ENCODE measurements at places on chromosomes 3 and 15. TPM values are rescaled to one million over a fixed set of nuclear protein-coding genes. Genes with fewer than 3 reads are reported as not detected.

MORC1 gene
- total RNA-seq = not detected

- no peaks in the 10 kb centered on the region for H3K4me1 ChIP-seq
- no peaks in the 10 kb centered on the region for H3K27me3 ChIP-seq
- no peak for DNase-seq
- no peak overlapping the region for H3K4me3 ChIP-seq
Measured at GRCh38 chr3:65433480-65433879, 605.2 kb downstream of the MAGI1 start.

DNA sequence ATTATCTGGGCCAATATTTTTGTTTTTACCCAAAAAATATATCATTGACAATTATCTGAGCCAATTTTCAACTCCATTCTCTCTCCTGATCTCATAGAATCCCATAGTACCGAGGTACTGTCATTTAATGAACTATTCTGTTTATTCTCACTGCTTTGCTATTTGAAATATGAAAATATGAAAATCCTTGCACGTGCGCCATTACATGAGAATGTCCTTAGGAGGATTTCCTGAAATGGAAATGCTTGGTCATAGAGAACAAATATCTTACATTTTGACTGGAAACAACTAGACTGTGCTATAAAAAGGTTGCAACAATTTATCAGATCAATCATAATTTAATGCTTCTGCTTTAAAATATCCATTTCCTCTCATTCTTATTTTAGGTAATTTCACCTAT, 18.3 kb downstream of the FRMD4B start:
- H3K4me3 ChIP-seq = no peak overlapping the region
- H3K27ac ChIP-seq = no peak overlapping the region
- H3K27me3 ChIP-seq = peaks cover 11% of the 10 kb centered on the region
- H3K4me1 ChIP-seq = peaks cover 16% of the 10 kb centered on the region
- no peak for DNase-seq

DNA sequence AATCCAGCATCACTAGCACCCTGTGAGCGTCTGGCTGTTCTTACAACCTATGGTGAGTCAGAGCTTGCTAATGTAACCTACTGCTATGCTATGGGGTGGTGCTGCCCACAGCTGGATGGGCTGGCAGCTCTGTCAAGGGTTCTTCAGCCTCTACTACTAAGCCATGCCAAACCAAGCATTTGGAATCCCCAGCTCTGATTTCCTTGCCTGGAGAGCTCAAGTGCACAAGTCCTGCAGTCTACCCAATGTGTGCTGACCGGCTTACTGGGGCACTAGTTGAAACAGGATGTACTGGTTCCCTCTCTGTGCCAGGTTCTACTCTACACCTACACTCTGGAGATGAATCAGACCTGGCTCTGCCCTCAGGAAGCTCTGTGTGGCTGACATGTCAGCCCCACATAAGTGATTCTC, 4.2 kb downstream of the TEX264 start:
- H3K4me3 ChIP-seq = peak overlapping the region; percentile 25
- no peaks in the 10 kb centered on the region for H3K27me3 ChIP-seq
- H3K36me3 ChIP-seq = peaks cover 20% of the 10 kb centered on the region
- DNase-seq = peak; percentile 56
- peak overlapping the region; percentile 68 for H3K27ac ChIP-seq

SOX14 gene
- not detected for total RNA-seq

GRCh38 chr15:41780266-41780665, 6.0 kb downstream of the MAPKBP1 start:
- H3K27me3 ChIP-seq = no peaks in the 10 kb centered on the region
- H3K27ac ChIP-seq = no peak overlapping the region
- no peak for DNase-seq
- H3K36me3 ChIP-seq = peaks cover 9% of the 10 kb centered on the region
- H3K4me3 ChIP-seq = no peak overlapping the region

DNA sequence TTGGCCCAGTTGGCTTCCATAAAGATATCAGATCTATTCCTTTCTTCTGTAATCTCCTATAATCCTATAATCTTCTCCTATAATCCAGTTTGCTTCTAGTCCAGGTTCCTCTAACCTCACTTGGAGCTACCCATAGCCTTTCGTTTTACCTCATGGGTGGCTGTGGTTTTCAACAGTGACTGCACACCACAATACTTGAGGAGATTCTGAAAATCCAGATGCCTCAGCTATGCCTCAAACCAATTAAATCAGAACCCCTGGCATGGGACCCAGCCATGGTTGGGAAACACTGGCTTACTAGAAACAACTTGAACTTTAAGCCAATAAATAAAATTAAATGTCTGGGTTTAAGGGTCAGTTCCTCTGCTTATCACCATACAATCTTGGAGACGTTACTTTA, 86.1 kb upstream of the NTRK3 start:
- no peak overlapping the region for H3K27ac ChIP-seq
- no peak overlapping the region for H3K4me3 ChIP-seq
- no peaks in the 10 kb centered on the region for H3K4me1 ChIP-seq
- no peak for DNase-seq
- H3K36me3 ChIP-seq = no peaks in the 10 kb centered on the region

DNA sequence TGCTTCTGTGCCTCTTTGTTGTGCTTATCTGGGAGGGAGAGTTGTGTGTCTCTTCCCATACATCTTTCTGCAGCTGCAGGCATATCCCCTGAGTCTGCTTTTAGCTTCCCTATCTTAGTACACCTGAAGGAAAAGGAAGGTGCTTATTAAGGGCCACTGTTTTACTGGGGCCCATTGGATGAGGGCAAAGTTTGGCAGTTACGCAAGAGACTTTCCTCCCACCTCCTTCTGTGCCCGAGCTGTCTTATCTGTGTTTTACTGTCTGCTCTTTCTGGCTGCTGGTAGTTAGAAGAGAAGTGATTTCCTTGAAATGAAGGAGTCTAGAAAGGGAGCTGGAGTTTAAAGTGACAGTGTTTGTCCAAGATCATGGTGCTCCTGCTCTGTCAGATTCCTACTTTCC, 66.5 kb downstream of the GABRG3 start:
- H3K27ac ChIP-seq = no peak overlapping the region
- H3K36me3 ChIP-seq = no peaks in the 10 kb centered on the region
- H3K4me3 ChIP-seq = no peak overlapping the region
- H3K4me1 ChIP-seq = no peaks in the 10 kb centered on the region

- H3K4me1 ChIP-seq = peaks cover 2% of the 10 kb centered on the region
- H3K36me3 ChIP-seq = peaks cover 7% of the 10 kb centered on the region
- peaks cover 39% of the 10 kb centered on the region for H3K27me3 ChIP-seq
- DNase-seq = no peak
Measured at GRCh38 chr3:129046037-129046731, 14.4 kb upstream of the GP9 start.

DNA sequence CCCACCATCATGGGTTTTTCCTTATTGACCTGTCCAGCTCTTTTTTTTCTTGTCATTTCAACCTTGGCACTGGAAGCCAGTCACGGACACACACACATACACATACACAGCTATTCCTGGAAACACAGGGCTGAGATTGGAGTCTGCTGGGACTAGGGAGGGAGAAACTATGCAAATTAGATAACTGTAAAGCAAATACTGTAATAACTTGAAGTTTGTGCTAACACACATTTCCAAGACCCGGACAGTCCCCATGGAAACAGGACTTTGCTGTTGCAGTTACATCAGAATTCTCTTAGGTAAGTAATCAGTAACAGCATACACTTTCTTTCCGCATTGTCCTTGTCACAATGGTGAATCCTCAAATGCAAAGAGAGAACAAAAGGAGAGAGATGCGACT, 304.4 kb downstream of the KBTBD8 start:
- H3K4me1 ChIP-seq = no peaks in the 10 kb centered on the region
- H3K27ac ChIP-seq = no peak overlapping the region
- H3K36me3 ChIP-seq = no peaks in the 10 kb centered on the region
- H3K27me3 ChIP-seq = peaks cover 5% of the 10 kb centered on the region
- H3K4me3 ChIP-seq = no peak overlapping the region

ISLR2 gene
- 0.20 TPM for total RNA-seq

DNA sequence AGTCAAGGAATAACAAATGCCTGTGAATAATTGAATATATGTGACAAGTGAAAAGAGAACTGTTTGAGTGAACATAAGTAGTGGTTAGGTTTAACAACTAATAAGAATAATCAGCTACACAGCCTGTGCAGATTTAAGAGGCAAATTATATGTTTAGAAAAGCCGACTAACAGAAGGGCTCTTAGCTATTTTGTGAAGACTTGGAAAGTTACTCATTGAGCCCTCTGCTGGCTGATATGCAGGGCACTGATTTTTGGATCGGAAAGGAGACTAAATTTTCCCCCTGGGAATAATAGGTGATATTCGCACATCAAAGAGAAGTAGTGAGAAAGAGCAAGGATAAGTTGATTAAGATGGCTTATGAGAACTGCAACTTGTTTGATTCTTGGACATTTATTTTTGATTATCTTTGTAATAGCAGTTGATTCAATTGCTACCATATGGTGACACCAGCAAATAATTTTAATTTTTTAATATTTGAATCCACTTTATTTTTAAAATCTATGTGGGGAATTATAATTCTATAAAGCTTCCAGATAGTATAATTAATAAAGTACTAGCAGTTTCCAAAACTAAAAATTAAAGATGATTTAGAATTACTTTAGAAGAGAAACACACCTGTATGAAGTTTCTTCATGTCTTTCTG, 156.2 kb downstream of the NLGN1 start:
- no peaks in the 10 kb centered on the region for H3K36me3 ChIP-seq
- no peak for DNase-seq
- H3K27ac ChIP-seq = no peak overlapping the region
- no peaks in the 10 kb centered on the region for H3K4me1 ChIP-seq
- H3K27me3 ChIP-seq = no peaks in the 10 kb centered on the region

- H3K27me3 ChIP-seq = no peaks in the 10 kb centered on the region
- no peak overlapping the region for H3K27ac ChIP-seq
- DNase-seq = no peak
- no peaks in the 10 kb centered on the region for H3K36me3 ChIP-seq
Measured at GRCh38 chr3:55333046-55333445, 154.1 kb downstream of the WNT5A start.

DNA sequence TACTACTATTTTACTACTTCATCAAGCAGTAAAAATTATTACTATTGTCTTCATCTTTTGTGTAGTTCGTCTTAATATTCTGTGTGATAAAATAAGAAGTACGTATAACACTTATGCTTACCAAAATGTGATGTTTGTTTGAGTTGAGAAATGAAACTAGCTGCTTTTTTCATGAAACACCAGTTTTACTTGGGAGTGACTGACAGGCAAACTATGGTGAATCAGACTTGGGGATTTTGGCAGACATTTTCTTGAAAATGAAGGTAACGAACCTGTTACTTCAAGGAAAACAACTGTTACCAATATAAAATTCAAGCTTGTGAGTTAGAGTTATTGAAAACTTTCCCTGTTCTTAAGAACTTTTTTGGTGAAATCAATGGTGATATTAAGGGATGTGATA, 10.3 kb downstream of the U2SURP start:
- no peak for DNase-seq
- peaks cover 58% of the 10 kb centered on the region for H3K4me1 ChIP-seq
- peak overlapping the region; percentile 78 for H3K27ac ChIP-seq
- peaks cover 27% of the 10 kb centered on the region for H3K36me3 ChIP-seq

DNA sequence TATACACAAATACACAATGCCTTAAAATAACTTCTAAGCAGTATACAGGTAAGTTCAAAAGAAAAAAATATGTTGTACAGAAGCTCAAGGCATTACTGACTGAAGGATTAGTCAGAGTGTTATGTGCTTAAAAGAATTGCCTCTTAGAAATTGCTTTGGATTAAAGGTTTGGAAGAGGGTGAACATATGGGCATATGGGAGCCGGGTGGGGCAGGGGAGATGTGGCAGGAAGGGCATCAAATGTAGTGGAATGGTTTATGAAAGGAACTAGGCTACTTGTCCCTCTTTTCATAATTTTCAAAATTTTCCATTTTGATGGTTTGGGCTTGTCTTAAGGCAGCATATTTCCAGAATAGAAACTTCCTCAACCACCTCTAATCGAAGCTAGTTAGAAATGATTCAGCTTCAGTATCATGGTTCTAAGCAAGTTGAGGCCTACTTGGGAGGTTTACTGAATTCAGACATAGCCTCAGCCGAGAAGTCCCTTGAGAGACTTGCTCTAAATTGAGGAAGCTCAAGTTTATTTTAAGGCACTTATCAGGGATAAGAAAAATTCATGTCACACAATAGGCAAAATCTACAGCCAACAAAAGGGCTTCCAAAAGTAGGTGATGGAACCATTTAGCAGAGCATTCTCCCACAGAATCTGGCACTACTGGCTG, 10.1 kb upstream of the GOLGB1 start:
- H3K27me3 ChIP-seq = peaks cover 8% of the 10 kb centered on the region
- H3K36me3 ChIP-seq = no peaks in the 10 kb centered on the region
- H3K27ac ChIP-seq = no peak overlapping the region
- no peak for DNase-seq
- no peaks in the 10 kb centered on the region for H3K4me1 ChIP-seq

DNA sequence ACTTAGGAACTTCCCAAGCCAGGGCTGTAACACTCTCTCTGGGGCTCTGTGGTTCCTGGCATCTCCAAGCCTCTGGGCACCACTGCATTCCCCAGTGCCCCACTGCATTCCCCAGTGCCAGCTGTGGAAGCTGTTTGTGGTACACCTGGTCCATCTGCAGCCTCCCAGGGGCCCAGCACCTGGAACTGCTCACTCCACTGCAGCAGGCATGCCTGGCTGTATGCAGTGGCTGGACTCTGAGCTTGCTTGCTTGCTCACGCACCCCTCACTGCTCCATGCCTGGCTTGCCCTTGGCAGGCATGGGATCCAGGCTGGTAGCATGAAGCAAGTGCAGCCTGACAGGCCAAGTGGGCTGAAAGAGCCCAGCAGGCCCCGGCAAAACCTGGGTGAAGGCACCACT, 512.1 kb downstream of the SQOR start:
- H3K27me3 ChIP-seq = no peaks in the 10 kb centered on the region
- H3K36me3 ChIP-seq = no peaks in the 10 kb centered on the region
- no peak for DNase-seq
- no peak overlapping the region for H3K27ac ChIP-seq

GRCh38 chr3:140497331-140497730, 180.5 kb upstream of the TRIM42 start:
- H3K36me3 ChIP-seq = no peaks in the 10 kb centered on the region
- no peak for DNase-seq
- H3K27me3 ChIP-seq = no peaks in the 10 kb centered on the region

FOXL2NB gene
- not detected for total RNA-seq

DNA sequence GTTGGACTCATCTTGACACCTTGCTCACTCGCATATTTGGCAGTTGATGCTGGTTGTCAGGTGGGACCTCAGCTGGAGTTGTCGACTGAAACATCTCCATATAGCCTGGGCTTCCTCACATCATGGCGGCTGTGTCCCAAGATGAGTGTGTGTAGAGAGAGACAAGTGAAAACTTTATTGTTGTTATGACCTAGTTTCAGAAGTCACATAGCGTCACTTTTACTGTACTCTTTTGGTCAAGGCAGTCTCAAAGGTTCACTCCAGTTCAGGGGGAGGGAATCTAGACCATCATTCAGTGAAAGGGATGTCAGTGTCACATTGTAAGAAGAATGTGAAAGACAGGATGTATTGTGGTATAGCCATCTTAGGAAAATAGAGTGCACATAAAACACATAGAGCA, 214.2 kb downstream of the ITPR1 start:
- peaks cover 73% of the 10 kb centered on the region for H3K36me3 ChIP-seq
- H3K27me3 ChIP-seq = no peaks in the 10 kb centered on the region
- H3K4me3 ChIP-seq = no peak overlapping the region
- H3K27ac ChIP-seq = no peak overlapping the region
